ENCODE measurements at places on chromosomes 5 and 9.

DNA sequence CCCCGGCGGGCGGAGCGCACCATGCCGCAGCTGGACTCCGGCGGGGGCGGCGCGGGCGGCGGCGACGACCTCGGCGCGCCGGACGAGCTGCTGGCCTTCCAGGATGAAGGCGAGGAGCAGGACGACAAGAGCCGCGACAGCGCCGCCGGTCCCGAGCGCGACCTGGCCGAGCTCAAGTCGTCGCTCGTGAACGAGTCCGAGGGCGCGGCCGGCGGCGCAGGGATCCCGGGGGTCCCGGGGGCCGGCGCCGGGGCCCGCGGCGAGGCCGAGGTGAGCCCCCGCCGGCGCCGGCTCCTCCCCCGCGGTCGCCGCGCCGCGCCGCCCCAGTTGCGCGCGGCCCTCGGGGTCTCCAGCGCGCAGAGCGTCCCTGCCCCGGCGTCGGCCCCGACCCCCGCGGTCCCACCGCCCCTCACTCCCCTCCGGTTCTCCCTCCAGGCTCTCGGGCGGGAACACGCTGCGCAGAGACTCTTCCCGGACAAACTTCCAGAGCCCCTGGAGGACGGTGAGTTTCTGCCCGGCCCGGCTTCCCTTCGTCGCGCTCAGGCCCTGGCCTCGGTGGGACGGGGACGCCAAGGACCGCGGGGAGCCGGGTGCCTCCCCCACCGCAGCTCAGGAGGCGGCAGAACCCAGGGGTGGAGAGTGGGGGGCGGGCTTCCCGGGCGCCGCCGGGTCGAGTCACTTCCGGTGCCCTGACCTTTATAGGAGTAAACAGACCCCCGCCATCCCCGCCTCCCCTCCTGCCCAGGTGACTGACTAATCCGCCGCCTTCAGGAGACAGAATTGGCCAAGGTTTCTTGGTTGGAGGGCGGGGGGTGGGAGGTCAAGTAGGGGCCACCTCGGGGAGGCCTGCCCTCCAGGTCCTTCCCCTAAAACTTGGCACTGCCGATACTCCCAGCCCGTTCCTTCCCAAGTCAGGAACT, 665 bp downstream of the TCF7 start:
- DNase-seq: no peak

DNA sequence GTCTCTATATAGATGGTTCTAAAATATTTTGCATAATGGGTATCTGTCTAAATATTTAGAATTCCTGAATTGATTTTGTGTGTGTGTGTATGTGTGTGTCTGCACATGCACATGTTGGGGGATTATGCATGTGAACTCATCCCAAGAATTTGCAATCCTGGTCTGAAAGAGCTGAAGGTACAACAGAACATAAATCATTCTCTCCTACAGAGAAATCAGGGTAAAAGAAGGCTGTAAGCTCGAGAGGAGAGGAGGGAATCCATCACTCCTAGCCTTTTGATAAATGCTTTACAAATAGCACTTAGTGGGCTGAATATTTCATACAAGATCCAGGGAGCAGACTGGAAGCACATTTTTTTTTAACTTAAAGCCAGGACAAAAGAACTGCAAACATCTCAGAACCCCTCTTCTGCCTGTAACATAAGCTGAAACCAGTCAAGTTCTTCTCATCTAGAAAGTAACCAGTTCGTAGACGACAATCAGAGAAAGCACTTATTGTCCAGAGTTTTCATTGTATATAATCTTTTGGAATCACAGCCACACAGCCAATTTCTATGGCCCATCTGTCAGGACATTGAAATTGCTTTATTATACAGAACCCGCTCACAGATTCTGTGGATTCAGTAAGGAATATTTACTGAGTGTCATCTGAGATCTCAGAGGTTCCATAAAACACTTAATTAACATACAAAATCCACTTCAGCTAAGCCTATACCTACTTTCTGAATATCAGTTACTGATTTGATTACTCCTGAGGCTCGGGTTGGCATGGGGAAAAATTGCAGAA, 541.4 kb upstream of the ZNF462 start:
- DNase-seq: peak; percentile 11

- DNase-seq: no peak
Measured at GRCh38 chr5:30749971-30750370, 443.5 kb upstream of the CDH6 start.

GRCh38 chr5:139869042-139869790, 73.6 kb downstream of the PSD2 start:
- DNase-seq: no peak

DNA sequence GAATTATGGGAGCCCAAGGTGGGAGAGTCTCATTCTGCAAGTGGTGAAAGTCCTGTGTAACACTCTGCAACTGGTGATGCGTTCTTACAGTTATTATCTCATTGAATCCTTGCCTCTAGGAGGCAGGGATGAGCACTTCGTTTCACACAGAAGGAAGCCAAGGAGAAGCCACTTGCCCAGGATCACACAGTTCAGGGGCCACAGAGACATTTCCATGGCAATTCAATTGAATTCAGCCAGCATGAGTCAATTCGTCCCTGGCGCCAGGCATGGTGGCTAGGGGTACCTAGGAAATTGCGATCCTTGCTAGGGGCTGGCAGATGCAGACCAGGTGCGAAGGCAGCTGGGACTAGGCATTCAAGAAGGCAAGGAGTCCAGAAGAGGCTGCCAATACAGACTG, 26.2 kb downstream of the LHX2 start:
- no peak for DNase-seq

DNA sequence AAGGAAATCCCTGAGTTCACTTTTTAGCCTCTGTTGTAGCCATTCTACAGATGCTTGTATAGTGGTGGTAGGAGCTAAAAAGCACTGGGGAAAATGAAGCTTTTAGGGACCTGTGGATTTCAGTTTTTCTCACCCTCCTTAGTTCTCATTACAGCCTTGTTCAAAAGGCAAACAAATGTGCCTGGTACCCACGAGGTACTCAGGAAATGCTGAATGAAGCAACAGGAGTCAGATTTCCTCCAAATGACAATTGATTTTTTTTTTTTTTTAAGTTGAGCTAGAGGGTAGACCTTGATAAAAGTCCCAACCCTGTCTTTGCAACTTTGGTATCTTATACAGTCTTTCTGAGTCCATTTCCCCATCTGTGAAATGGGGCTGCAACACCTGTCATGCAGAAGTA, 21.3 kb upstream of the TMOD1 start:
- no peak for DNase-seq

- no peak for DNase-seq
Measured at GRCh38 chr9:134838651-134839454, 41.8 kb upstream of the FCN2 start.

- no peak for DNase-seq
Measured at GRCh38 chr9:83200531-83200930, 137.6 kb upstream of the RASEF start.

GRCh38 chr9:136199391-136200288, 5.3 kb downstream of the LHX3 start:
- no peak for DNase-seq

GRCh38 chr5:155091768-155092717, 78.5 kb downstream of the KIF4B start:
- DNase-seq: no peak

GRCh38 chr5:76326577-76327302, 76.3 kb upstream of the IQGAP2 start:
- no peak for DNase-seq

- DNase-seq: no peak
Measured at GRCh38 chr9:21295992-21296391, 9.1 kb downstream of the IFNA5 start.

DNA sequence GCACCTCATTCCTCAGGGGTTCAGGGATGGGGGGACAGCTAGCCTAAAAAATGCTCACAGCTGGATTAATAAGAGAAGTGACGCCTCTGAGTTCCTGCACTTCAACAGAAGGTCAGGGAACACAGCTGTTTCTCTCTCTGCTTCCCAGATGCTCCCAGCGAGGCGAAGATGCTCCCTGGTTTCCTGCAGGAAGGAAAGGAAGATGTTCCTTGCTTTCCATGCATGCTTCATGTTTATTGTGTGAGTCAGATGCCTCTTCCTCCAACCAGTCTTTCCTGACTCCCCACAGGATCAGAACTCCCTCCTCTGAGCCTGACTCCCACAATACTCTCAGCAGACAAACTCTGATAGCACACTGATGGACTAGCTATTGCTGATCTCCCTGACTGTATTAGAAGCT, 71.9 kb downstream of the MFAP3 start:
- DNase-seq: no peak

GRCh38 chr9:91239367-91240111, 122.2 kb downstream of the AUH start:
- no peak for DNase-seq

GRCh38 chr9:69299826-69300225, 25.2 kb upstream of the ENTREP1 start:
- DNase-seq: no peak

GRCh38 chr5:175728885-175729828, 71.3 kb downstream of the HRH2 start:
- no peak for DNase-seq

DNA sequence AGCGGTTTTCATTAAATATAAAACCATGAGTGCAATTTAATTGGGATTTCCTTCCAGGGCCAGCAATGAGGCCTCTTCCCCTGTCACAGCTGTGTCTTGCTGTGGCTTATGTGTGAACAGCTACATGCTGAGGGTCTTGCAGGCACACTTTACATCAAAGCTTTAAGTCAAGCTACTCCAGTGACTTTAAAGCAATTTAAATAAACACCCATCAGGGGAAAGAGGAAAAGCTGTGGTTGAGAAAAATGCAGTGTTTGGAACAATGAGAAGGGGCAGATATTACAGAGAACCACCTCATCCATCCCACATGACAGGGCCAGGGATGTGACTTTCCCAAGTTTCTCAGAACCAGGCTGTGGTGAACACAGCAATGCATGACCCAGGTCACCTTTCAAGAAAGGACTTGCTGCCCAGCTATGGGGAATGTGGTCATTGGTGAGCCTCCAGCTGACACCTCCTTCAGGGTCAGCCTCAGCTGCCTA, 115.9 kb upstream of the LPAR1 start:
- DNase-seq: no peak

- DNase-seq: no peak
Measured at GRCh38 chr5:6584727-6585126, 48.1 kb downstream of the NSUN2 start.

GRCh38 chr5:7876867-7877266, 7.9 kb downstream of the MTRR start:
- DNase-seq: no peak

DNA sequence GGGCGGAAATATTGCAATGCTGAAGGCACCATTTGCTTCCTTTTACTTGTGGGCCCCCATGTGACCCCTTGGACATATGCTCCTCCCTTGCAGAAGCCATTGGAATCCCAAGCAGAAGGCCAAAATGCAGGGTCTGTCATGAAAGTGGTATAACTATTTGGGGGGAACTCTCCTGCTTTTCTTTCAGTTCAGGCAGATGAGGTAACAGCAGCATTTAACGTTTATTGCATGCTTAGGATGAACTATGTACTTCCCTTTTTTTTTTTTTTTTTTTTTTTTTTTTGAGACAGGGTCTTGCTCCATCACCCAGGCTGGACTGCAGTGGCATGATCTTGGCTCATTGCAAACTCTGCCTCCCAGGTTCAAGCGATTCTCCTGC, 7.8 kb downstream of the FOXI1 start:
- DNase-seq: no peak

DNA sequence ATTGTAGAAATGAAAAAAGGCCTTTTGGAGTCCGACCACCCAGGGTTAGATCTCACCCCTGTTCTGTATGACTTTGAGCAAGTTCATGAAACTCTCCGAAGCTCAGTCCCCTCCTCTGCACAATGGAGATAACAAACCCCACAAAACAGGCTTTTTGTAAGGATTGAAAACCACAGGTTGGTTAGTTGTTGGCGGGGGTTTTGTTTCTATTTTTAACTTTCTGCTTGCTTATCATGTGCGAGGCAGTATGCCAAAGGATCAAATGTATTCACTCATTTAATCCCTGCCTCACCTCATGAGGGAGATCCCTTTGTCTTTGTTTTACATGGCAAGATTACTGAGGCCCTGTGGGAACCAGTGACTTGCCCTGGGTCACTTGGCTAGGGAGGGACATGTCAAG, 539.1 kb downstream of the CDK5RAP2 start:
- no peak for DNase-seq

- no peak for DNase-seq
Measured at GRCh38 chr5:40240111-40240510, 439.6 kb upstream of the PTGER4 start.

- no peak for DNase-seq
Measured at GRCh38 chr9:696332-697323, 144.9 kb upstream of the DMRT1 start.

DNA sequence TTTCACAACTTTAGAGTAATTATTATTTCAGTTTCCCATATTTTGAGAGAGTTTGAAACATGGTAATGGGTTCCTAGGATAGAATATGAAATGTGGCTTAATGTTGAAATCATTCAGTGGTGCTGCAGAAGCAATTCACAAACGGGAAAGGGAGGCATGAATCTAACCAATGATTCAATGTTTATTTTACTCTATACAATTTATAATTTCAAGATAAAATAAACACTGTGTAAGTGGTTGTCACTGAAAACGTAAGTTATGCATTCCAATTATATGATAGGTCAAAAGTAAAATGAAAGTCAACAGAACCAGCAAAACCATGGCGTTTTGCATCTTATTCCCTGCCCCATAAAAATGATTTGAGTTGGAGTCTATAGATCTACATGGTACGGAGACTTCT, 1207.1 kb upstream of the CDH18 start:
- DNase-seq: no peak

DNA sequence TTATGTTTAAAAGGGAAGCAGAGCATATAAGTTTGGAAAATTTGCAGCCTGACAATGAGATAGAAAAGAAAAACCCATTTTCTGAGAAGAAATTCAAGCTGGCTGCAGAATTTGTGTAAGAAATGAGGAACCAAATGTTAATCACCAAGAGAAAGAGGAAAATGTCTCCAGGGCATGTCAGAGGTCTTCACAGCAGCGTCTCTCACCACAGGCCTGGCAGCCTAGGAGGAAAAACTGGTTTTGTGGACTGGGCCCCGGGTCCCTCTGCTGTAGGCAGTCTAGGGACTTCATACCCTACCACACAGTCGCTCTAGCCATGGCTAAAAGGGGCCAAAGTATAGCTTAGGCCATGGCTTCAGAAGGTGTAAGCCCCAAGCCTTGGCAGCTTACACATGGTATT, 32.1 kb upstream of the HSD17B4 start:
- no peak for DNase-seq

- DNase-seq: no peak
Measured at GRCh38 chr9:133169102-133169501, 5.4 kb upstream of the GBGT1 start.

- no peak for DNase-seq
Measured at GRCh38 chr9:98495530-98495929, 213.2 kb downstream of the GABBR2 start.
